ENCODE measurements at places on chromosomes 6 and 20.

DNA sequence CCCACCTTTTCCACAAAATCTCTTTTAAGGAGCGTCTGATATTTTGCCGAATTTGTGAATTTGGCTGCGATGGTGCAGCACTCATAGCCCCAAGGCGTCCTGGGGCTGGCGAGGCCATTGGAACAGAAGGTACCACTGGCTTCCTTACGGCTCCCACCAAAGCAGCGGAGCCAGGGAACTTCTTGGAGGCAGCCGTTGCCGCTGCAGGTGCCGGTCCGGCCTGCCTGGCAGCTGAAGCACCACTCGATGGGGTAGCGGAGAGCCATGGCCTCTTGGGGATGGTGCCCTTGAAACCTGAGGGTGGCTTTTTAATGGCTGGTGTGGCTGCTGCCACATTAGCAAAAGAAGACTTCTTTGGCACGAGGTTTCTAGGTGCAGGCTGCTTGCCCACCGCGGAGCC is 29.8 kb downstream of the DIDO1 start:
- no peak for DNase-seq

- no peak for DNase-seq
Observed at GRCh38 chr6:26380256-26380655, 2.7 kb upstream of the BTN2A2 start.

GRCh38 chr6:96611342-96611991 is 48.5 kb downstream of the FHL5 start:
- no peak for DNase-seq

DNA sequence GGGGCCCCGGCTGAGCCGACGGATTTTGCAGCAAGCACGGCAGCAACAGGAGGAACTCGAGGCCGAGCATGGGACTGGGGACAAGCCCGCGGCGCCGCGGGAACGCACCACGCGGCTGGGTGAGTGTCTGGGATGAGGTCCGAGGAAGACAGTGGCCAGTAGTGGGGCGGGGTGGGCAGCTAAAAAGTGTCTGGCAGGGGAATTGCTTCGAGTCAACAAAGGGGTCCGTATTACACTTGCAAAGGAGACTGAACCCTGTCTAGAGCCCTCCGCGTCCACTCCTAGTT is 356 bp downstream of the BYSL start:
- no peak for DNase-seq

DNA sequence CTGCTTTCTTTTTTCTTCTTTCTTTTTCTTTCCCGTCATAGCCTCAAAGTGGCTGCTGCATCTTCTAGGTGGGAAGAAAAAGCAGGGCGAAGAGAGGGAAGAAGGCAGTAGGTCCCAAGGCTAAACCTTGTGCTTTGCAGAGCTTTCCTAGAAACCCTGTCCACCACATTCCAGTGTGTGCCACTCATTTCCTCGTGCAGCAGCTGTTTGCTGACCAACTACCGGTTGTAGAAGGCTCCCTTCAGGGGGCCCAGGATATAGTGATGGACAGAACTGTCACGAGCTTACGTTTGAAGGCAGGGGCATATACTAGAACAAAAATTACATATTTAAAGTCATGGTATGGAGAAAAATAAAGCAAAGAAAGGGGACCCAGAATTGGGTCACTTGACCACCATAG is 103.0 kb downstream of the SASH1 start:
- no peak for DNase-seq

DNA sequence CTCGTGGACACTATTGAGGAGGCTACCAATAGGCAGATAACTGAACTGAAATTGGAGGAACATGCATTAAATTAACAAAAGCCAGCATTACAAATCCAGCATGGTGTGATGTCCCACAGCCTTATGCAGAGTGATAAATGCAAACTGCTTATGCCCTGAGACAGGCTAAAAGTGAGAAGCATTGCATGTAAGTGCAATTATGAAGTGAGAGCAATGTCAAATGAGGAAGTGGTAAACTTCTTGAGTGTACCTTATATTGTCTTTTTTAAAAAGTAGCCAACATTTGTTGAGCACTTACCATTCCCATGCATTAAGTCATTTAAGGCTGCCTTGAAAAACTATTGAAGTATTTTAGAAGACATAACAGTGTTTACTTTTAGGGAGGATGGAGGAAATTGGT is 212.2 kb downstream of the TBC1D7 start:
- DNase-seq, result no peak

GRCh38 chr6:131372535-131372934 is 200.5 kb upstream of the ARG1 start:
- no peak for DNase-seq

DNA sequence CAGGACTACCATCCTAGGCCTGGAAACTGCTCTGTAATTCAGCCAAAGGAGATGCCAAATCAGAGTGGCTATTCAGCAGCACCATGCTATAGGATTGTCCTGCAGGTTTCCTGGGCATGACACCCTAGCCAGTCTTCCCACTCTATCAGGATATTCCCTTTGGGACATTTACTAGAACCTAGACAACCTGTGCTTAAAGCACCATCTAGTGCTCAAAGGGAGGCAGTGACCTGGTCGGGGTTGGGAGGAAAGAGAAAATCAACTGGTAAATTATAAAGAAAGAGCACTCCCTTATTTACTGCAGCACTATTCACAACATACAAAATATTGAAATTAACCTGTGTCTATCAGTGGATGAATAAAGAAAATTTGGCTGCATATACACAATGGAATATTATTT is 67.2 kb upstream of the SMLR1 start:
- no peak for DNase-seq

GRCh38 chr6:112274774-112275173 is 20.4 kb upstream of the LAMA4 start:
- no peak for DNase-seq

- DNase-seq, result no peak
Observed at GRCh38 chr6:43741829-43742228, 28.2 kb upstream of the VEGFA start.

DNA sequence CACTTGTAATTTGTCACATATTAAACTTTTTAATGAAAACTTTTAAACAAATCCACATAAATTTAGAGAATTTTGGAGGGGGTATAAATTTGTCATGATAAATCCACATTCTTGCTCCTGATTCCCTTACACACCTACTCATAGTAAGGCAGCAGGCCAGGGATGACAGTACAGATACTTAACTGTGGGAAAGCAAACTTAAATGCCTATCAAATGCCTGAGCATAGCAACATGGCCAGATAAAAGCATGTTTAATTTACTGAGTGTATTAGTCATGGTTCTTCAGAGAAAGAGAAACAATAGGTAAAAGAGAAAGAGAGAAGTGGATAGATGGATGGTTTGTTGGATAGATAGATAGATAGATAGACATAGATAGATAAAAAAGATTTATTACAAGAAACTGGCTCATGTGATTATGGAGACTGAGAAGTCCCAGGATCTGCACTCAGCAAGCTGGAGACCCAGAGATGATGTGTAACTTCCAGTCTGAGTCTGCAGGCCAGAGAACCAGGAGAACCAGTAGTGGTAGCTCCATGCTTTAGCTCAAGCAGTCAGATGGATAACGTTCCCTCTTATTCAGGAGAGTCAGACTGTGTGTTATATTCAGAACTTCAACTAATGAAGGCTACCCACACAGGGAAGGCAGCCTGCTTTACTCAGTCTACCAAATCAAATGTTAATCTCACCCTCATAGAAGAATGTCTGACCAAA is 15.9 kb upstream of the ADGRF1 start:
- peak; percentile 30 for DNase-seq

GRCh38 chr6:168244961-168245551 is 74.5 kb downstream of the DACT2 start:
- no peak for DNase-seq

DNA sequence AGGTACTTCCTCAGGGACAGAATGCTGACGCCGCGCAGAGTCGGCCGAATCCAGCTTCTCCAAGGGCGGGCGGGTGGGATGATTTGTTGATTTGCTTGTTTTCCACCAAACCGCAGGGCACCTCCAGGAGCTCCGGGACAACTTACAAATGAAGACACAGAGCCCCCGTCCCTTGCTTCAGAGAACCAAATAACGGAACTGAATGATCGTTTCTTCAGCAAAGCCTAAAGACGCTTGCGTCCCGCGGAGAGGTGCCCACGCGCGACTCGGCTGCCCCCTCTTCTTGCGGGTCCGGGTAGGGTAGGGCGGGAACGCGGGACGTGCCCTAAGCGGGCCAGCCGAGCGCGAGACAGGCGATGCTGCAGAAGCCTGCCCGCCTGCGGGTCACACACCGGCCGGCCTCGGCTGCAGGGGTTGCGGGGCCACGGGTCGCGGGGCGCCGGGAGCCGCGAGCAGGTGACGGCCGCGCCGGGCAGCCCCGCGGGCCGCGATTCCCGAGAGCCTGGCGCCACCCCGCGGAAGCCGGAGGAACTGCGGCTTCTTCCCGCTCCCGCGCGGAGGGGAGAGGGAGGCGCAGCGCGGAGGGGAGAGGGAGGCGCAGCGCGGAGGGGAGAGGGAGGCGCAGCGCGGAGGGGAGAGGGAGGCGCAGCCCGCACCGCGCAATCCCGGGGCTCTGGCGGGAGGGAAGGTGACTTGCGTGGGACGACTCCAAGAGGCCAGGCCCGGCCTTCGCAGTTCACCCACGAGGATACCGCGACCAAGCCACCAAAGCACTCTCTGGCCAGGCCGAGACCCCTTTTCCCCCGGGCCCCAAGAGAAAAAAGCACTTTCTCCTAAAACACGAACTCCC is 7.7 kb upstream of the FOXF2 start:
- no peak for DNase-seq

DNA sequence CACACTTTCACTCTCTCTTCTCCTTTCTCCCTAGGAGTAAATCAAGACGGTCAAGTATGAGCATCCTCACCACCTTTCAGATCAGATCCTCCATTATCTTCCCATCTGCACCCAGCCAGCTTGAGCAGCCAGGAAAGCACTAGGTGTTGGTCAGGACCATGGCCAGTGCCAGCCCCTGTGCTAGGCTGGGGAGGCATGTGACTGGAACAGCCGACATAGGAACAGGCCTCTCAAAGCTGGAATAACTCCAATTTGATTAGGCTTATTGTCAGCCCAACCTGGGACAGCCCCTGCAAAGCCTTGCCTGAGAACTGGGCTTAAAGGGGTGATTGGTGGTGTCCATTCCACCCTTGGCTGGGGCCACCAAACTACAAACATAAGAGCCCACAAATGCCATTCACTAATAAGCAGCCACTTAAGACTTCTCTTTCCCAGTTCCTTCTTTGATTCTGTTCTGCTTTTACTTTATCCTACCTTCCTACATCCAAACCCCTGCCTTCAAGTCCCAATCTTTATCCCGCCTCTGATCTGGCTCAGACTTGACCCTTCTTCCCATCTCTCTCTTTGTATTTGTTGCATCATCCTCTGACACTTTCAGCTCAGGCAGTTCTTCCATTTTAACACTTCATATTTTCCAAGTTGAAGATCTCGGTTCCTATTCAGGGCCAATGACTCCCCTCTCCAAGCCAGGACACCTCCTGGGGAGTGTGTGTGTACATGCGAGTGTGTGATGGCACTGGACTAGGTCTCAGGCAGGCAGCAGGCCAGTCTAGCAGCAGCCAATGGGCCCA is 4.5 kb upstream of the TREM2 start:
- DNase-seq, result no peak

- DNase-seq, result no peak
Observed at GRCh38 chr6:170271771-170272314, 19.0 kb downstream of the DLL1 start.

DNA sequence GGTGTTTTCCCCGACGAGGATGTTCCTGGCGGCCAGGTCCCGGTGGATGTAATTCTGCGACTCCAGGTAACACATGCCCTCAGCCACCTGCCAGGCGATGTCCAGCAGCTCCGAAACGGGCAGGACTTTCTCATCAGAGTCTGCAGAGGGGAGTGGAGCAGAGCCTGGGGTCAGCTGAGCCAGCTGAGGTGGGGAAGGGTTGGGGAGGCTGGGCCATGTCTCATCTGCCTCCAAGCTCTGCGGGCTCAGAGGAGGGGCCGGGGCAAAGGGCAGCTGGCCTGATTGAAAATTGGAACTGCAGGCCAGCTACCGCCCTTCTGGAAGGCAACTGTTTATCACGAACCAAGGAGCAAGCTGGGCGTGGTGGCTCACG is 6.4 kb downstream of the PTK6 start:
- no peak for DNase-seq

DNA sequence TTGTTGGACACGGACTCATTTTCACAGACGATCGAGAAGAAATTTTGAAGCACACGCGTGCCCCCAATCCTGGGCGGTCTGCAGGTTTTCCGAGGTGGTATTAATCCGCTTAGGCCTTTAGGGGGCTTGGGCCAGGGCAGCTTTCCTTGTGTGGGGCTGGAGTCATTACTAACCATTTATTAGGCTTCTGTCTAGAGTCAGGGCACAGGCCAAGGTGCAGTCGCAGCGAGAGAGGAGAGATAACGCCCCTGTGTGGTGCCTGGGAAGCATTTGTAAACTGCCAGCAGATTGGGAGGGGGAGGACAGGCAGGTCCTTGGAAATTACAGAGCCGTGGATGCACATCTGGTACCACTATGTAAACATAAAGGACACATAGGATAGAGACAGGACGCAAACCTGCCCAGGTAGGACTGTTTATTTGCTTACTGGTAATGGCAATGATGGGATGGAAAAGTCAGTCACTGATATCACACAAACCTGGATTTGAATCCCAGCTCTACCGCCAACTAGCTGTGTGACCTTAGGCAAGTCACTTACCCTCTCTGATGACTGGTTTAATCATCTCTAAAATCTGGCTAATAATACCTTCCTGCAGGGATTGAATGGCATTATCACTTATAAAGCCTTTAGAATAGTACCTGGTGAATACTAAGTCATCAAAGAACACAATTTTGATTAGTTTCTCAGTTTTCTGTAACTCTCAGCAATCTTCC is 76.4 kb downstream of the TMEM242 start:
- DNase-seq, result no peak

DNA sequence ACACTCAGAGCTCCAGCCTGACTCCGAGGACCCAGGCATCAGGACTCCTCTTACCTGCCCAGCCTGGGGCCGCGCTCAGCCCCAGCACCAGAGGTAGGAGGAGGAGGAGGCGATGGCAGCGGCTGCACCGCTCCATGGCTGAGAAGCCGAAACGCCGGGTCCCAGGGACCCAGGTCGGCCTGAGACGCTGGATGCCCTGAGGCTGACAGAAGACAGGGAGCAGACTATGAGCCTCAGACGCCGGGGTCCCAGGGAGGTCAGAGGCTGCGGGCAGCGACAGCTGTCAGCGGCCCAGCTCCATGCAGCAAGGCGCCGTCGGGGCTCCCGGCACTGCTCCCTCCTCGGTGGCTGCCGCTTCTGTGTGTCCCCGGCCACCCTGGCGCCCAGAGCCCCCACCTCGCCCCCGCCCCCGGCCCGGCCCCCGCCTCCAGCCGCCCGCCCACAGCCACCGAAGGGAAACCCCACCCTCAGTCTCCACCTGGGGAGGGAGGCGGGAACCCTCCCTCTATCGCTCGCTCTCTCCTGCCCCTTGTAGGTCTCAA is at the start of gene COL11A2:
Gene COL11A2, minus strand, starts transcription at position 363 of the 542 bp plus-strand sequence. Its CDS starts 227 bp downstream, at position 136.
- no peak for DNase-seq

GRCh38 chr6:157151989-157152388 is 171.3 kb downstream of the TMEM242 start:
- no peak for DNase-seq

DNA sequence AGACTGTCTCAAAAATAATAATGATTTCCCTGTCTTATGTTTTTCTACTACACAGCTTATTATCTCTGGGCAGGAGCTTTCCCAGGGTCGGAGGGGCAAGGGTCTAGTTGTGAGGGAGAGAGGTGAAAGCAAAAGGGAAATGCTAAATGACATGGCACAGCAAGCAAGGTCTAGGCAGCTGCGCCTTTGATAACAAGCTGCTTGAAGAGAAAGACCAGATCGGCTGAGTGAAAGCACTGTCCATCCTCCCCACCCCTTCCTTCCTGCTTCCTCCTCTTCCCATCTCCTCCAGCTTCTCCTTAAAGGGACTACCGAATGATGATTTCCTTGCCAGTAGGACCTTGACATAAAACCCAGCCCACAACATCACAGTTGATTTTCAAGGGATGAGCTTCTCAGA is 158.1 kb upstream of the AKAP12 start:
- no peak for DNase-seq

- DNase-seq, result no peak
Observed at GRCh38 chr6:15453622-15454021, 207.8 kb downstream of the JARID2 start.
